ENCODE measurements at places on chromosomes 12 and 14. TPM values are rescaled to one million over a fixed set of nuclear protein-coding genes. Genes with fewer than 3 reads are reported as not detected.
A peak's percentile ranks its signal among the peaks of the same experiment; 100 is the strongest.

Gene SLC25A21
- polyA plus RNA-seq: 0.23 TPM

Gene KRT81
- 0.26 TPM for polyA plus RNA-seq

Gene PMCH
- polyA plus RNA-seq: 0.29 TPM

Gene DLGAP5
- 0.37 TPM for polyA plus RNA-seq

Gene MIA2
- 24.9 TPM for polyA plus RNA-seq

GRCh38 chr14:92950773-92951172, 27.8 kb downstream of the CHGA start:
- no peak overlapping the region for H3K27ac ChIP-seq
- no peak for DNase-seq
- no peak overlapping the region for H3K4me3 ChIP-seq
- no peaks in the 10 kb centered on the region for H3K4me1 ChIP-seq

- no peak for DNase-seq
- H3K27ac ChIP-seq: no peak overlapping the region
- H3K36me3 ChIP-seq: no peaks in the 10 kb centered on the region
- H3K4me3 ChIP-seq: no peak overlapping the region
- H3K4me1 ChIP-seq: peaks cover 7% of the 10 kb centered on the region
- no peaks in the 10 kb centered on the region for H3K27me3 ChIP-seq
Observed at GRCh38 chr14:58713677-58714076, 75.9 kb downstream of the DACT1 start.

GRCh38 chr14:29759521-29760340, 167.9 kb downstream of the PRKD1 start:
- DNase-seq: peak; percentile 39

- no peaks in the 10 kb centered on the region for H3K27me3 ChIP-seq
- DNase-seq: peak; percentile 2
- H3K36me3 ChIP-seq: no peaks in the 10 kb centered on the region
- no peak overlapping the region for H3K27ac ChIP-seq
- peaks cover 5% of the 10 kb centered on the region for H3K4me1 ChIP-seq
Observed at GRCh38 chr14:104239185-104239775, 100.9 kb downstream of the KIF26A start.

- H3K4me1 ChIP-seq: no peaks in the 10 kb centered on the region
- H3K27me3 ChIP-seq: no peaks in the 10 kb centered on the region
- H3K36me3 ChIP-seq: peaks cover 2% of the 10 kb centered on the region
- H3K27ac ChIP-seq: no peak overlapping the region
- no peak overlapping the region for H3K4me3 ChIP-seq
Observed at GRCh38 chr14:52042371-52043289, 26.2 kb downstream of the NID2 start.

GRCh38 chr12:85550924-85551323, 270.9 kb downstream of the ALX1 start:
- H3K36me3 ChIP-seq: no peaks in the 10 kb centered on the region
- no peaks in the 10 kb centered on the region for H3K4me1 ChIP-seq
- no peak overlapping the region for H3K4me3 ChIP-seq
- no peaks in the 10 kb centered on the region for H3K27me3 ChIP-seq
- DNase-seq: no peak

GRCh38 chr14:61563162-61563511, 132.2 kb upstream of the HIF1A start:
- no peaks in the 10 kb centered on the region for H3K36me3 ChIP-seq
- H3K4me3 ChIP-seq: no peak overlapping the region
- H3K27me3 ChIP-seq: no peaks in the 10 kb centered on the region
- no peak for DNase-seq
- H3K27ac ChIP-seq: peak overlapping the region; percentile 59

- peaks cover 7% of the 10 kb centered on the region for H3K36me3 ChIP-seq
- no peak overlapping the region for H3K27ac ChIP-seq
- H3K4me3 ChIP-seq: no peak overlapping the region
Observed at GRCh38 chr12:132558042-132558856, 52.1 kb downstream of the LRCOL1 start.
